Activated naive CD8-positive, alpha-beta T cell treated with anti-CD3 and anti-CD28 coated beads, Interleukin-2, amount 10 ng/mL, durations not matched to agents 7 days and 5 days (primary cell): ENCODE measurements at places on chromosomes 2 and 18. TPM values are rescaled to one million over a fixed set of nuclear protein-coding genes. Genes with fewer than 3 reads are reported as not detected.

GRCh38 chr18:11887328-11888128 is 20.6 kb downstream of the MPPE1 start:
- DNase-seq: no peak

GRCh38 chr2:65432227-65433190 is at the start of gene SPRED2:
Gene SPRED2 (minus strand): TSS chr2:65432599. CDS start chr2:65431987, 612 bp downstream.
- DNase-seq: peak; percentile 77

GRCh38 chr2:66851449-66851872 is 416.5 kb downstream of the MEIS1 start:
- no peak for DNase-seq

DNA sequence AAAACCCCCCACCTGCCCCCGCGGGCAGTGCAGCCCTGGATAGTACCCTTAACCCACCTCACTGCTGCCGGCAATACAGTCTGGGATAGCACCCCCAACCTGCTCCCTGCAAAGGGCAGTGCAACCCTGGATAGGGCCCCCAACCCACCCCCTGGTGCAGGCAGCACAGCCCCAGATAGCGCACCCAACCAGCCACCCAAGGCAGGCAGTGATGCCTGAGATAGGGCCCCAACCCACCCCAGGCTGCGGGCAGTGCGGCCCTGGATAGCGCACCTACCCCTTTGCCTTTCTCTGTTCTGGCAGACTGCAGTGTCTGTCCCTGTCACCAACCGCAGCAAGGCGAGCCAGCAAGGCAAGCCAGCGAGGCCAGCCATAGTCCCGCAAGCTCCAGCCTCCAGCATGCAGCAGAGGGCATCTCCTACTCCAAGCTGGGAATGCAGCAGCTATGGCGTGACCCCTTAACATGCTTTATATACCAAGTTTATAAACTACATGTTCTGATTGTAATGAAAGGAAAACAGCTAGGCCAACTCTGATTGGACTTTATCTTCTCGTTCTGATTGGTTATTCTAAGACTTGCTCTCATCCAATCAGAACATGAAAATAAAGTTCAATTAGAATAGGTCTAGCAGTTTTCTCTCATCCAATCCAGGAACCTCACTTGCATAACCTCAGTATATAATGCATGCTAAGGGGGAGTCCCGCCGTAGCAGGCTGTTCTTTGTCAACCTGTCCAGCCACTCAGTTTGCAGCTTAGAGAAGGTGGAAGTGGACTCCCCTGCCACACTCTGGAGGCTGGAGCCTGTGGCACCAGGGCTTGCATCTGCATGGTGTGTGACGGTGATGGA is 34.1 kb upstream of the ANKRD62 start:
- DNase-seq: no peak

DNA sequence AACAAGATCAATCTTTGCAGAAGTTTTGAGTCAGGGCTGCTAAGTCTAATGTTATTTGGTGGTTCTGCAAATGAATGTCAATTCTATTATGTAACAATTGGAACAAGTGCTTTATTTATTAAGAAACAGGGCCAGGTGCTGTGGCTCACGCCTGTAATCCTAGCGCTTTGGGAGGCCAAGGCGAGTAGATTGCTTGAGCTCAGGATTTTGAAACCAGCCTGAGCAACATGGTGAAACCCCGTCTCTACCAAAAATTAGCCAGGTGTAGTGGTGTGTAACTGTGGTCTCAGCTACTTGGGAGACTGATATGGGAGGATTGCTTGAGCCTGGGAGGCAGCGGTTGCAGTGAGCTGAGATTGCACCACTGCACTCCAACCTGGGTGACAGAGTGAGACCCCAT is 13.2 kb upstream of the RNF103 start:
- DNase-seq: no peak

DNA sequence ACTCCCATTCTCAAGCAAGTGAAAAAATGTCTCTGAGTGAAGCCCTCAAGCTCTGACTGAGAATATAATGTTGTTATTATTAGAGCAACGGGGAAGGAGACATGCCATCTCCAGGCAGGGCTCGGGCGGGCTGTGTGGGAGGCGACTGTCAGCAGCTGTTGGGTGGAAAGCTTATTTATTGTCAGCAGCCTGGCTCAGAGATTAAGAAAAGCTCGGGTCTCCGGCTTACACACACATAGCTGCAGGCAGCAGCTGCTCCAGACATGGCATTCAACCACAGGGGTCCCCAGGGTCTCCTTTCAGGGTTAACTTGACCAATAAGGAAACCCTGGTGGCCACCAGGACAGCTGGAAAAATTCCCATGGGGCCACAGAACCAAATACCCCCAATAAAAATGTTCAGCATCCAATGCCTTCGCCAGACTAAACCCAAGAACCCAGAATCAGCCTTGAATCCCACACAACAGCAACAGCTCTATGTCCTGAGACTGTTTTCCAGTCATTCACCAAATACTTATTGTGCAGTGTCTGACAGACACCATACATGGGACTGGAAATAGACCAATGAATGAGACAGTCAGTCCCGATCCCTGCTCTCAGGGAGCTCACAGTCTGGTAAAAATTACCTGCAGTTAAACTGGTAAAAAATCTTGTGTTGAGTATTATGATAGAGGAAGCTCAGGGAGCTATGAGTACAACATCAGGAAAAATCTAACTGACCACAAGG is 70.5 kb upstream of the RTN4 start:
- no peak for DNase-seq

DNA sequence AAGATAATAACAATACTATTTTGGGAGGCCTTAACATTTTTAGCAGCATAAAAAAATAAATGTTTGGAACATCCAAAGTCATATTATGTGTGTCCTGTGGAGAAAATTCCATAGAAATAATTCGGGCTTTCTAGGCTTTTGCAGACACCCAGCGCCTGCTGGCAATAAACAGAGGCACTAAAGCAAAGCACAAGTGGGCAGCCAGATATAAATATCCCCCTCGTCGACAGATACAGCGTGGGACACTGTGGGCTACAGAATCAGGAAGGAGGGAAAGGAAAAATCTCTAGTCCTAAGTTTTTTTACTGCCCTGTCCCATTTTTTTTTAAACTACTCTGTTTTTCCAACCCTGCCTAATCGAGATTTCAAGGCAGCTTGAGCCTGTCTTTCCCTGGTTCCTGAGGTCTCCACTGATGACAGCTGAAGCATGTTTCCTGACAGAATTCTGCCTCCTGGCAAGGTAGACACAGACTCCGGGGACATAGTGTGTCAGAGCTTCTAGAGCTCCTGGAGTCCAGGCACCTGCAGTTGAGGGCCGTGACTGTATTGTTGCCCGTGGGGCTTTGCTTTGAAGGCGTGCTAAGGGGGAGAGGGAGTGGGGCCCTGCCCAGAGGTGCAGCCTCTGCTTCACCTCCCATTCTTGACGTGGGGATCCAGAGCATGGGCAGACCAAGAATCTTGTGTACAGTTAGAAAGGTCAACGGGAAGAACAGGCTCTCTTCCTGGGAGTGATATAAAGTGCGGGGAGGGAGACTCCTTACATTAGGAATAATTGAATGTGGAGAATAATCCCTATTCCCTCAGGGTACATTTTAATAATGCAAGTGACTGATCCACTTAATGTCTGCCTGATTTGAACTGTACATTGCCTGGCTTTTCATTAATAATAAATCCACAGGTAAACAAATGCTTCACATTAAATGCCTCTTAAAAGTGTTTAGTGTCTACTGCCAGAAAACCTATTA is 232.3 kb downstream of the DCC start:
- no peak for DNase-seq

GRCh38 chr18:34991561-34991960 is 49.7 kb upstream of the MAPRE2 start:
- no peak for DNase-seq

DNA sequence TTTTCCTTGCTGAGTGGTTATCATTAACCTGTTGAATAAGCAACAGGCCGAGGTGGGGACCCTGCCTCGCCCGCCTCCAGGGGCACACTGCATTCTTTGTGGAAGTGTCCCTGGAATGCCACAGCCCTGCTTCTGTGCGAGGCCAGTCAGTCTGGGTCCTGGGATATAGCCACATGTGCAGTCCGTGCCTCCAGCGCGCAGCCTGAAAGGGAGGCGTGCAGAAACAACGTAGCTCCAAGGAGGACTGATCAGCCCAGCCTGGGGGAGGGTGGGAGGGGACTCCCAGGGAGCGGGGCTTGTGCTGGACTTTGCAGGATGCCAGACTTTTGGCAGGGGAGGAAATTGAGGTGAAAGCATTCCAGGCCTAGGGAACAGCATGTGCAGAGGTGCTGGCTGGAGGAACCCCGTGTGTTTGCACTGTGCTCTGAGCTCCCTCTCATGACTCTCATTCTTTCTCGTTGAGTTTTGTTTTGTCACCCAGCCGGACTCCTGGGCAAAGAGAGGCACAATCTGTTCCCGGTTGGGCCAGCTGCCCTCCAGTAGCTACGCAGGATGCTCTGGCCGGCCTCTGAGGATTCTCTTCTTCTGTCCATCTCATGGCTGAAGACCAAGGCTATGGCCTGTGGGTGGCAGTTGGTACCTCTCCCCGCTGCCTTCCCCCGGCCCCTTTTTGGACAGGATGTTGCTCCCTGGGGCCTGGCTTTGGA is 39.7 kb downstream of the HPCAL1 start:
- no peak for DNase-seq

GRCh38 chr18:49857708-49858107 is 44.4 kb upstream of the ACAA2 start:
- DNase-seq: no peak

- no peak for DNase-seq
Observed at GRCh38 chr18:54712758-54713157, 115.5 kb upstream of the RAB27B start.

DNA sequence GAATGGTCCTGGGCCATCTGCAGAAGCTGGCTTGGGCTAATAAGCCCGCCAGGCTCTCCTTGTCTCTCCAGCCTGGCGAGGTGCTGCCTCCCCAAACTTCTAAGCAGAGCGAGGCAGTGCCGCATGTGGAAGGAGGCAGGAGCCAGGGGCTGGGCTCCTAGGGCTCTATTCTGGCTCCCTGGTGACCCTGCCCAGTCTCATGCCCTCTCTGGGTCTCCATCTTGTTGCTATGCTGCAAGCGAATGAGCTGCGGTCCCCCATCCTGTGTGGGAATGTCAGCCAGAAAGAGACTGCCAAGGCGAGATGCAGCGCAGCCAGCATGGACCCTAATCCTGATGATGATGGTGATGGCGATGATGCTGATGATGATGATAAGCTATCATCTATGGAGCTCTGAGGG is 48.7 kb downstream of the TNS1 start:
- peak; percentile 19 for DNase-seq

- no peak for DNase-seq
Observed at GRCh38 chr18:41617647-41618046, 337.4 kb upstream of the PIK3C3 start.

DNA sequence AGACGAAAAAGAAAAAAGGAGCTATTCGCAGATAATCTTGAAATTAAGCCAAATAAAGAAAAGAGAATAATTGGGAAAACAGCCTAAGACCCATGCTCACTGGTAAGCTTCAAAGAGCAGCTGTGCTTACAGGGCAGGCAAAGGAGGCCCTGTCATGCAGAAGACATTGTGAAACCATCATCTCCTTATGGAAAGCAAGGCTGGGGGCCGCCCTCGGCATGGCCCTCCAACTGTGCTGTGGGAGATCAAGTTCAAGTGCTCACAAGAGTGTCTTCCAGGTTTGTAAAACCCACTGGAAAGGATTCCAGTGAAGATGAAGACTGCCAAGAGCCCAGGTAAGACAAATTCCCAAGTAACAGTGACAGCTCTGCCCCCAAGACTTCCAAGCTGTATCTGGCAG is 32.2 kb downstream of the ACVR1 start:
- DNase-seq: no peak

GRCh38 chr2:201466050-201466675 is 14.6 kb downstream of the STRADB start:
- no peak for DNase-seq

DNA sequence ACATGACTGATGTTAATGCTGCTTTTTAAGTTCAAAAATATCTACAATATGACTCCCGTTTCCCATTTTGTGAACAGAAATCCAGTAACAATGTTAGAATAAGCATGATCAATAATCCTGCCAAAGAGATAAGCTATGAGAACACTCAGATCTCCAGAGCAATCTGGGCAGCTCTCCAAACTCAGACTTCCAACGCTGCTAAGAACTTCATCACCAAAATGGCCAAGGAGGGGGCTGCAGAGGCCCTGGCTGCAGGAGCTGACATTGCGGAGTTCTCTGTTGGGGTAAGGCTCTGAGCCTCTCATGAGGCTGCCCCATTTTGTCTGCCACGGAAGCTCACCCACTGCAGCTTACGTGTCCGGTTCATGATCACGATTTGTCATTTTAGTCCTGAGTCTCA is 68.4 kb downstream of the UGGT1 start:
- no peak for DNase-seq

- no peak for DNase-seq
Observed at GRCh38 chr2:13651684-13652131, 935.0 kb downstream of the TRIB2 start.

LMAN1 gene
- total RNA-seq: 56.5 TPM

NAT8 gene
- not detected for total RNA-seq

ZNF804A gene
- total RNA-seq: 0.08 TPM

FEV gene
- not detected for total RNA-seq

MPPE1 gene
- total RNA-seq: 61.1 TPM

SAG gene
- total RNA-seq: 0.45 TPM

GPR39 gene
- total RNA-seq: not detected
